ENCODE measurements at places on chromosomes 6 and 20. TPM values are rescaled to one million over a fixed set of nuclear protein-coding genes. Genes with fewer than 3 reads are reported as not detected.
A peak's percentile ranks its signal among the peaks of the same experiment; 100 is the strongest.

DNA sequence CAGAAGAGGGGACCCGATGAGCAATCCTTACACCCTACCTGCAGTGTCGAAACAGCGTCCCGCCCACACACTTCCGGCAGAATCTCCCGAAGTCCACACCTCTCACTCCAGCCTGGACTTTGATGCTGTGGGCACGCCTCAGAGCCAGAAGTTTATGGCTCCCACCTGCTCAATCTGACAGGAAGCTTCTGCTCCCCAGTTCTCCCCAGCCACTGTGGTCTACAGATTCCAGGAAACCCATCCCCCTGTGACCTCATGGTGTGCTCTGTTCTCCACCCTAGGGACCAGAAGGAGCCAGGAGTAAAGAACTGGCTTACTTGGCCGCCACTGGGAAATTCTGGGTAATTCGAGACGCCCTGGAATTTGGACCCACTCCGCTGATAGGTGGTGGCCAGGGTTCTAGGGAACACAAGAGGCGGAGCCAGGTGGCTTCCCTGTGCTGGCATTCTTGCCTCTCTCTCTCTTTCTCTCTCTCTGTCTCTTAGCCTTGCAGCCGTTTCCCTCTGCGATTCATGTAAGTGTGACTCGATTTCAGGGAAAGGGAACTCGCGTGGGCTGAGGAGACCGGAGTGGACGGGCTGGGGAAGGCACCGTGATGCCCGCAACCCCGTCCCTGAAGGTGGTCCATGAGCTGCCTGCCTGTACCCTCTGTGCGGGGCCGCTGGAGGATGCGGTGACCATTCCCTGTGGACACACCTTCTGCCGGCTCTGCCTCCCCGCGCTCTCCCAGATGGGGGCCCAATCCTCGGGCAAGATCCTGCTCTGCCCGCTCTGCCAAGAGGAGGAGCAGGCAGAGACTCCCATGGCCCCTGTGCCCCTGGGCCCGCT lies at the start of gene TRIM15:
TSS of gene TRIM15 (plus strand) at position 457 of the 828 bp plus-strand sequence. CDS start at position 596, 139 bp downstream.
- no peak for DNase-seq

GRCh38 chr6:149820506-149820905 lies 43.7 kb downstream of the LRP11 start:
- DNase-seq: no peak

- peak; percentile 46 for DNase-seq
These were observed 109.2 kb upstream of the ASF1A start for GRCh38 chr6:118784641-118785164.

GRCh38 chr20:22758815-22759214 lies 174.4 kb upstream of the FOXA2 start:
- DNase-seq: no peak

- peak; percentile 2 for DNase-seq
These were observed 265.9 kb downstream of the DLL1 start for GRCh38 chr6:170024940-170025339.

- peak; percentile 82 for DNase-seq
These were observed 29.1 kb downstream of the TXLNB start for GRCh38 chr6:139262519-139263300.

- DNase-seq: no peak
These were observed 40.6 kb downstream of the GJA10 start for GRCh38 chr6:89934685-89935366.

The SMOC2 gene
- not detected for total RNA-seq

The STX16 gene
- 44.2 TPM for total RNA-seq

The HFE gene
- not detected for total RNA-seq

The DHX35 gene
- 12.0 TPM for total RNA-seq

The MATN4 gene
- not detected for total RNA-seq

The CAPN11 gene
- total RNA-seq: not detected

Measured in PC-3 (cell line).